ENCODE measurements at places on chromosomes 1 and 21.

DNA sequence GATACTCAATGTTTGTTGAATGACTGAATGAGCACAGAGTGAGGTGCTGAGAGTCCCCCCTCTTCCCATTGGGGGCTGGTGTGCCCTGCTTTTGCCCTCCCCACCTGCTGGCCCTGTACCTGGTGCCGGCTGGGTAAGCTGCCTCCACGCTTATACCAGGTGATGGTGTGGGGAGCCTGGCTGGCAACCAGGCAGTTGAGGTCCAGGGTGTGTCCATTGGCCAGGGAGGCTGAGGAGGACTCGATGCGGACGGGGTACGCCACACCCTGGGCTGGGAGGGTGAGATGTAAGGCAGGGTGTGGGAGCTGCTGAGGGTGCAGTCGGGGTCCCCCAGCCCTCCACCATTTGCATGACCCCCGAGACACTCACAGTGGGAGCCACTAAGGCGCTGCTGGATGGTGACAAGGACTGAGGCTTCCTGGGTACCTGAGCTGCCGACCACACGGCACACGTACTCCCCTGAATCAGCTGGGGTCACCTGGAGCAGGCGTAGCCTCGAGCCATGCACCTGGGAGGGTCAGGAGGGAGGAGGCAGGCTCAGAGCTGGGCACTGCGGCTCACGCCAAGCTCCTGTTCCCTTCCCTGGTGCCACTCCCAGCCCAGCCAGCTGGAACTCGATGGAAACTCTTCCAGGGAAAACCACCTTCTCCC lies 36.6 kb downstream of the LDLRAD2 start:
- DNase-seq = no peak

GRCh38 chr1:209202830-209203532 lies 380.5 kb upstream of the CAMK1G start:
- no peak for DNase-seq

DNA sequence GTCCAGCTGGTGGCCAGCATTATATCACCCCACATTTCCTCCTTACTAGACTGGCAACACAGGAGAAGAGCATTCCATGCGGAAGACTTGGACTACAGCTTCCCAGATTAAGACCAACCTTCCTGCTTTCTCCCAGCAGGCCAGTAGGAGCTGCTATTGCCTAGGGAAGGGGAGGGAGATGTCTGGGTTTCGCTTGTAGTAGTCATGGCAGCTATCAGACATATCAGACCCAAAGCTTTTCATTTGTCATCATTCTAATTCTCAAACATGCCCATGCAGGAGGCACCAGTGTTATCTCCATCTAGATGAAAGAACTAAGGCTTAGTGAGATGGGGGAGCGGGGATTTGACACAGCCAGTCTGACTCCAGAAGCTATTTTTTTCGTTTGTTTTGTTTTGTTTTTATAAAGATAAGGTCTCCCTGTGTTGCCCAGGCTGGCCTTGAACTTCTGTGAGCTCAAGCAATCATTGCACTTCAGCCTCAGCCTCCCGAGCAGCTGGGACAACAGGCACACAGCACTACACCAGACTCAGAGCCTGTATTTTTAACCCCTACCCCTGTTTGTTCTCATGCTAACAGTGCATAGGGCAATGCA lies 4.5 kb downstream of the PLA2G2A start:
- DNase-seq = no peak

- DNase-seq = no peak
These were observed 18.3 kb downstream of the NECAP2 start for GRCh38 chr1:16458831-16459230.

DNA sequence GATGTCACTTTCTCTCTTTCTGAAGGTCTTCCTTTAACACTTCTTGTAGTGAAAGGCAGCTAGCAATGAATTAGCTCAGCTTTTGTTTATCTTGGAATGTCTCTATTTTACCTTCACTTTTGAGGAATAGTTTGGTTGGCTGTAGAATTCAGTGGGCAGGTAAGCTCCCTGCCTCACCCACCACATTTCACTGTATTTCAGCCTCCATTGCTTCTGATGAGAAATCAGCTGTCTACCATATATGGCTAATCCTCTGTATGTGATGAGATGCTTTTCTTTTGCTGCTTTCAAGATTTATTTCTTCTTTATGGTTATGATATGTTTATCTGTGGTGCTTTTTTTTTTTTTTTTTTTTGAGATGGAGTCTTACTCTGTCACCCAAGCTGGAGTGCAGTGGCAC lies 70.1 kb downstream of the MRPL39 start:
- no peak for DNase-seq

- DNase-seq = no peak
These were observed 852 bp downstream of the TMEM50A start for GRCh38 chr1:25338986-25339385.

- DNase-seq = peak; percentile 96
These were observed at the start of gene QSOX1 for GRCh38 chr1:180154325-180155181. QSOX1 (plus strand) TSS chr1:180154869; CDS start chr1:180154908, 39 bp downstream.

DNA sequence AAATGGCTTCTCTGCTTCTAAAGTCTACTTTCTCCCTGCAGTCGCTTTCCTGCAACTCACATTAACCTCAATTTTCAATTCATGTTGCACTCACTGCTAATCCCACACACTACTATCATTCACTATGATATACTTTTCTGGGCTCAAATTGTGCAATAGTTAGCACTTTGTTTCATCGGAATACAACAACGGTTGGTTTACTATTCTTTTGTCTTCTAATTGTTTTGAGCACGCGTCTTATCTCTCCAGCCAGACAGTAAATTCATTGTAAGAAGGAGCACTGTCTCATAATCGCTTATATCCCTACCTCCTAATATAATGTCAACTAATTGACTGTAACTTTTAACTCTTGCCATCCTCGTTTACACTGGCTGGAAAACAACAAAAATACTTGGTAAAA lies 3.9 kb upstream of the PALMD start:
- DNase-seq = no peak

DNA sequence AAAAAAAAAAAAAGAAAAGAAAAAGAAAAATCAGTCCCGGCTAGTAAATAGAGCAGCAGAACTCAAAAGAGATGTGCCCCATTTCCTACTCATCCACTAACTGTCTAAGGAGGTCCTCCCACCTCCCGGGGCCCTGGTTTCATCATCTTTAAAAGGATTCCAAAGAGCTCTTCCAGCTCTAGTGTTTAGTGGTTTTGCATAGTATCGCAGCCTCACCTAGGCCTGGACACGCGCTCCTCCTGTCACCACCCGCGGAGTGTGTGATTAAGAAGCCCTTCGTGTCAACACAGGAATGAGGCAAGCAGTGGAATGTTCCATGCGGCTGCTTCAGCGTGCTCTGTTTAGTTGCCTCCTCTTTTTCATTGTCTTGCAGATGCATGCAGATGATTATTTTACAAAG lies 49.0 kb downstream of the LBR start:
- no peak for DNase-seq

DNA sequence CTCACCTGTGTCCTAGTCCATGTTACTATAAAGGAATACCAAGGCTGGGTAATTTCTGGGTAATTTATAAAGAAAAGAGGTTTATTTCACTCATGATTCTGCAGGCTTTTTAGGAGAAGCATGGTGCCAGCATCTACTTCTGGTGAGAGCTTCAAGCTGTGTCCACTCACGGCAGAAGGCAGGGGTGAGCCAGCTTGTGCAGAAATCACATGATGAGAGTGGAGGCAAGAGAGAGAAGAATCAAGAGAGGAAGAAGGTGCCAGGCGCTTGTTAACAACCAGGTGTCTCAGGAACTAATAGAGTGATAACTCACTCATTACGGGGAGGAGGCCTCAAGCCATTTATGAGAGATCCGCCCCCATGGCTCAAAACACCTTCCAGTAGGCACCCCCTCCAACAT lies 67.5 kb upstream of the CD34 start:
- DNase-seq = peak; percentile 49

DNA sequence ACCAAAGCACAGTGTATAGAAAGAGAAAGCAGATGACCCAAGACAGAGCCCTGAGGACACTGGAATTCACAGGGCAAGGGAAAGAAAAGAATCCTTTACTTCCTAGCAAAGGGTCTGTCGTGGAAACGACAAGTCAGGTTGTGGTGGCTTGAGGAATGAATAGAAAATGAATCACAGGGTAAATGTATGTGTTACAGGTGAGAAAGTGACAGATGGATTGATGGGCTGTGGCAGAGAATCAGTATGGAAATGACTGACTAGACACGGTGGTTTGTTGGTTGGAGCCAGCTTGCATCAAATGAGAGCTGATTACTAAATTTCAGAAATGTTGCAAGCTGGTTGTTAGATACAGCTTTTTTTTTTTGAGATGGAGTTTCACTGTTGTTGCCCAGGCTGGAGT lies 46.9 kb downstream of the PTP4A2 start:
- DNase-seq = no peak

DNA sequence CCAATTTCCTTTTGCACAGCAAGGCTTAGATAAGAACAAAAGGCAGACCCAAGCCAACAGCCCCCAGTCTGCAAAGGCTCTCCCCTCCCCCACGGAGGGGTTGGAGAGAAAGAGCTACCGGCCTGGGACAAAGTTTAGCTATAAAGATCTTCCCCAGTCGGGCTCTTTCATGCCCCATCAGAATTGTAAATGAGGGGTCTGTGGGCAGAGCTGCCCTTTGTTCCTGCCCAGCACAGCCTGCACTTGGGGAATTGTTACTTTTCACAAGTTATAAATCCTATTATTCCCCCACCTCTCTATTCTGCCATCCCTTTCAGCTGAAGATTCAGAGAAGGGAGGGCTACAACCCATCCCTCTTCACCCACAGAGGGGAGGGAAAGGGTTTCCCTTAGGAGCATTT lies 3.5 kb downstream of the MYCL start:
- DNase-seq = no peak

GRCh38 chr1:178412400-178412770 lies 84.4 kb downstream of the CLEC20A start:
- DNase-seq = no peak

DNA sequence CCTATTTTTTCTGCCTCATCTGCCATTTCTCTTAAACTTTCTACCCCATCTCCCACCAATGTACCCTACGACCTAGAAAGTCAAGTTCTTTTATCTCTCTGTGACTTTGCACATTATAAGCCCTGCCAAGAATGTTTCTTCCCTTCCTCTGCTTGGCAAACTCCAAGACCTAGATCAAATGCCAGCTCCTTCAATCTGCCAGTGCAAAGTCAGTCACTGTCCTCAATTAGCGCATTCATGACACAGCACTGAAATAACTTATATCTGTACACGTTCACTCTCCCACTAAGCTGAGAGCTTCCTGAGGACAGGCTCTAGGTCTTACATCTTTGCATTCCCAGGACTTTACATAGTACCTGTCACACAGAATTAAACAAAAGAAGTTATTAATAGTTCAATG lies 21.4 kb upstream of the LSM10 start:
- DNase-seq = no peak

GRCh38 chr1:111471012-111471411 lies 2.8 kb upstream of the C1orf162 start:
- no peak for DNase-seq

GRCh38 chr1:59552007-59552406 lies 255.1 kb downstream of the FGGY start:
- no peak for DNase-seq

- no peak for DNase-seq
These were observed 3.2 kb downstream of the LYPD8 start for GRCh38 chr1:248752161-248753028.

- DNase-seq = no peak
These were observed 51.4 kb downstream of the LRIG2 start for GRCh38 chr1:113124366-113124765.

- no peak for DNase-seq
These were observed 43.4 kb upstream of the GJB5 start for GRCh38 chr1:34711485-34711884.

DNA sequence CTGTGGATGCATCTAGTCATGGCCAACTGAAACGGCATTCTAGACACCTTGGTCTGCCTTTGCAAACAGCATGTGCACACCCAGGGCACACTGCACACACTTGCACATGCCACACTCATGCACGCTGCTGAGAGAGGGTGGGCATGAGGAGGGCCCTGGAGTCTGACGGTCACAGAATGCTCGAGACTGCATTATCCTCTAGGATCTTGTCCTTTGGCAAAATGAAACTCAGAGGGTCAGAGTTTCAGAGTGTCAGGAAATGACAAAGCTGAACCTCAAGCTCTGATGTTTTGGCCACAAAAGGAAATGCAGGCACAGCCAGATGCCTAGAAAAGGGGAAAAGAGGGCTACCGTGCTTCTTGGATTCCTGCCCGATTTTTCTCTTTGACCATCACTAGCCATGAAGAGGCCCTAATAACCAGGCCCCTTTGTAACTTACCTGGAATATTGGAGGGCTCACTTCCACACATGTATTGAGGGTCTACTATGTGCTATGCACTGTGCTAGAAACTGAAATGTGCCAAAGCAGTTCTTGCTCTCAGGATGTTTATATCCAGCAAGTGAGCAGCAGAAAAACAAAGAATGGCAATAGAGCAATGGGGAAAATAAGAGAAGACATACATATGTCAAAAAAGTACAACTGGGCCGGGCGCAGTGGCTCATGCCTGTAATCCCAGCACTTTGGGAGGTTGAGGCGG lies 65.4 kb downstream of the TOMM20 start:
- DNase-seq = no peak

DNA sequence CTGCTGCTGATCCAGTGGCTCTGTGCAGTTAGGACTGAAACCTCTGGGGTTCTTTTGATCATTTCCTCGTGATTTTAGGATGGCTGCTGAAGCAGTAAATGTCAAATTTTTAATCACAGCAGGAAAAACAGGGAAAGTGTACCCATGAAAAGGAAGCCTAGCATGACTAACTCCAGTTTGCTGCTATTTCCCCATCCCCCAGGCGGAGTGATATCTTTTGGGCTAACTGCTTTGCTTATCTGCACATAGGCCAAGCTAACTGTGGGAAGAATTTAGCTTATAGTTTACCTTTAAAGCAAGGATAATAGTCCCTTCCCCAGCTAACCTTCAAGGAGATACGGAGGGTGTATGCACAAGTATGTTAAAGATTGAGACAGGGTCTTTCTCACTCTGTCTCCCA lies 149.8 kb upstream of the TNR start:
- DNase-seq = peak; percentile 22

GRCh38 chr1:204575221-204576190 lies 59.3 kb downstream of the MDM4 start:
- no peak for DNase-seq

GRCh38 chr1:248599396-248599795 lies 1.9 kb upstream of the OR2T10 start:
- DNase-seq = no peak

DNA sequence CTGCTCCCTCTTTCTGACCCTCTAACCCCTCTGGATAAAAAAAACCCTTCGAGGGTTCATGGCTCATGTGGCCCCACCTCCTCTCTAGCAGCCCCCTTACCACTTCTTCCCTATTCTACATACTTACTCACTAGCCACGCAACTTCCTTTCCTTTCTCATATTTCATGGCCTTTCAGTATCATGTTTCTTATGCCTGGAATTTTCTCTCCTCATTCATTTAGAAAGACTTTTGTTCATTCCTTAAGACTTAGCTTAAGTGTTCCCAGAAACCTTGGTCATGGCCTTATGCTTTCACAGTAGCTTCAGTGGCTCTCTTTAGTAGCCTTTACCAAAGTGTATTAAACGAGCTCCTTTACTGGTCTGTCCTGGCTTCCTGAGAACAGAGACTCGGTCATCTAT lies 6.1 kb downstream of the ACP6 start:
- DNase-seq = no peak

DNA sequence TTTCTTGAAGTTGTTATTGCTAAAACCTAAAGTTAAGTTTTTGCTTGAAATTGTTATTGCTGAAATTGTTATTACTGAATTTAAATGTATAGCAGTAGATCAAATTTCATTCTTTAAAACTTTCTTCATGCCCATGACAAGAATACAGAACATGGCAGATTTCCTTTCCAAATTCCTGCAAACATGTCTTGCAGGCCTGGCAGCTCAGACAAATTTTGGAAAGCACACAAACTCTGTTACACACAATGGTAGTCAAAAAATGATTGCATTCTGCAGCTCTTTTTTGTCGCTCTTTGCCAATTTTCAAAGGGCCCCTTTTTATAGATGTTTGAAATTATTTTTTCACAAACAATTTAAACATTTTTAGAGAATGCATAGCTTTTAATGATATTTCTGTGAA lies 1292.3 kb upstream of the B3GALT2 start:
- DNase-seq = no peak
